A549 treated with ZK216348 at 1 μM for 4 hours (cell line): ENCODE measurements at places on chromosomes 12 and 14. TPM values are rescaled to one million over a fixed set of nuclear protein-coding genes. Genes with fewer than 3 reads are reported as not detected.

The PPM1A gene
- total RNA-seq, result 31.6 to 49.2 TPM (median 36.8 TPM) in 5 replicates

The ACRBP gene
- total RNA-seq, result 0.29 to 0.48 TPM (median 0.38 TPM) in 4 of 5 replicates, not detected in the other

The KCNK13 gene
- 0.09 to 0.26 TPM (median 0.18 TPM) in 4 of 5 replicates, not detected in the other for total RNA-seq

The EMP1 gene
- total RNA-seq, result 123 to 176 TPM (median 156 TPM) in 5 replicates

The ALG10B gene
- 2.8 to 6.6 TPM (median 5.8 TPM) in 5 replicates for total RNA-seq

The TRMT61A gene
- 13.3 to 29.5 TPM (median 26.9 TPM) in 5 replicates for total RNA-seq

The SNX6 gene
- total RNA-seq, result 60.4 to 87.9 TPM (median 75.2 TPM) in 5 replicates

The COX8C gene
- total RNA-seq, result not detected in 5 replicates

The KRT6C gene
- not detected in 5 replicates for total RNA-seq

The C14orf180 gene
- total RNA-seq, result not detected in 5 replicates

The OR4E2 gene
- not detected in 5 replicates for total RNA-seq

The LTBR gene
- total RNA-seq, result 154 to 248 TPM (median 229 TPM) in 5 replicates

The REP15 gene
- total RNA-seq, result 0.45 to 0.64 TPM (median 0.55 TPM) in 4 of 5 replicates, not detected in the other

The CIPC gene
- 6.0 to 9.0 TPM (median 7.8 TPM) in 5 replicates for total RNA-seq

The STAC3 gene
- 0.17 to 0.68 TPM (median 0.36 TPM) in 5 replicates for total RNA-seq

The MGP gene
- 0.45 TPM in 1 of 5 replicates, not detected in the others for total RNA-seq

The ESRRB gene
- total RNA-seq, result 0.09 to 0.36 TPM (median 0.26 TPM) in 5 replicates

The MYO1A gene
- total RNA-seq, result 0.16 to 0.68 TPM (median 0.55 TPM) in 5 replicates

The IRAK3 gene
- 0.27 to 0.93 TPM (median 0.40 TPM) in 5 replicates for total RNA-seq

The ZDHHC22 gene
- total RNA-seq, result 0.13 to 0.20 TPM (median 0.20 TPM) in 5 replicates

The CCDC85C gene
- 22.6 to 38.6 TPM (median 37.1 TPM) in 5 replicates for total RNA-seq

The CLEC4C gene
- total RNA-seq, result not detected in 5 replicates

The SPX gene
- 2.3 to 4.0 TPM (median 2.9 TPM) in 5 replicates for total RNA-seq

The YLPM1 gene
- total RNA-seq, result 37.5 to 43.7 TPM (median 41.8 TPM) in 5 replicates

The CMA1 gene
- not detected in 5 replicates for total RNA-seq

The FAM181A gene
- not detected in 5 replicates for total RNA-seq

The GPX2 gene
- 179 to 281 TPM (median 196 TPM) in 5 replicates for total RNA-seq

The RTL1 gene
- total RNA-seq, result 0.21 to 0.35 TPM (median 0.26 TPM) in 5 replicates

The LMNTD1 gene
- total RNA-seq, result not detected in 5 replicates

The LAG3 gene
- total RNA-seq, result 0.79 to 2.2 TPM (median 1.6 TPM) in 5 replicates

The PPP1R12A gene
- 22.4 to 48.1 TPM (median 29.1 TPM) in 5 replicates for total RNA-seq

The CPNE6 gene
- total RNA-seq, result not detected in 5 replicates

The P2RX2 gene
- not detected in 5 replicates for total RNA-seq

The TRIP11 gene
- 4.2 to 11.6 TPM (median 10.8 TPM) in 5 replicates for total RNA-seq

The GLIPR1 gene
- total RNA-seq, result 23.6 to 31.6 TPM (median 30.9 TPM) in 5 replicates
